A549 treated with GW870086 at 1 μM for 4 hours (cell line): ENCODE measurements at places on chromosomes 16 and 17. TPM values are rescaled to one million over a fixed set of nuclear protein-coding genes. Genes with fewer than 3 reads are reported as not detected.

Gene ERN2
- total RNA-seq: not detected in 5 replicates

Gene RAB40C
- total RNA-seq: 12.8 to 19.7 TPM (median 16.9 TPM) in 5 replicates

Gene CAMKK1
- 22.3 to 23.1 TPM (median 22.9 TPM) in 5 replicates for total RNA-seq

Gene SLC46A1
- 16.3 to 20.4 TPM (median 18.9 TPM) in 5 replicates for total RNA-seq

Gene CMTM2
- total RNA-seq: not detected in 5 replicates

Gene CD300H
- 0.29 to 1.9 TPM (median 0.50 TPM) in 5 replicates for total RNA-seq

Gene ZP2
- not detected in 5 replicates for total RNA-seq

Gene PRR35
- 0.13 to 0.22 TPM (median 0.17 TPM) in 4 of 5 replicates, not detected in the other for total RNA-seq

Gene TXNL4B
- total RNA-seq: 17.0 to 24.6 TPM (median 21.0 TPM) in 5 replicates

Gene FOXN1
- total RNA-seq: 0.03 TPM in 2 of 5 replicates, not detected in the others

Gene KRT39
- total RNA-seq: not detected in 5 replicates

Gene IGSF6
- not detected in 5 replicates for total RNA-seq

Gene LPO
- not detected in 5 replicates for total RNA-seq

Gene CD7
- 0.16 to 0.42 TPM in 2 of 5 replicates, not detected in the others for total RNA-seq

Gene VAT1L
- 0.03 to 0.16 TPM in 2 of 5 replicates, not detected in the others for total RNA-seq

Gene SOST
- not detected in 5 replicates for total RNA-seq

Gene CAVIN1
- total RNA-seq: 377 to 438 TPM (median 432 TPM) in 5 replicates

Gene ABCA3
- 15.9 to 20.5 TPM (median 20.2 TPM) in 5 replicates for total RNA-seq

Gene CD300LB
- 0.05 to 0.17 TPM (median 0.10 TPM) in 4 of 5 replicates, not detected in the other for total RNA-seq

Gene CDH15
- total RNA-seq: 0.06 to 0.24 TPM (median 0.13 TPM) in 4 of 5 replicates, not detected in the other

Gene ALDH3A1
- total RNA-seq: 819 to 1,197 TPM (median 850 TPM) in 5 replicates

Gene KRTAP4-6
- not detected in 5 replicates for total RNA-seq

Gene CLEC18A
- 0.11 to 0.25 TPM (median 0.20 TPM) in 5 replicates for total RNA-seq

Gene KRTAP2-3
- total RNA-seq: not detected in 5 replicates

Gene KLHL10
- total RNA-seq: not detected in 5 replicates

Gene TNS4
- total RNA-seq: 186 to 238 TPM (median 217 TPM) in 5 replicates

Gene LGALS9C
- total RNA-seq: not detected in 5 replicates

Gene OTOA
- total RNA-seq: 0.08 to 0.14 TPM (median 0.13 TPM) in 3 of 5 replicates, not detected in the others

Gene NPIPA8
- 0.55 to 1.8 TPM (median 1.0 TPM) in 5 replicates for total RNA-seq

Gene TBKBP1
- total RNA-seq: 5.1 to 6.1 TPM (median 5.4 TPM) in 5 replicates

Gene IRF8
- total RNA-seq: 0.35 to 0.69 TPM (median 0.53 TPM) in 5 replicates

Gene SRCIN1
- total RNA-seq: 1.4 to 3.1 TPM (median 2.6 TPM) in 5 replicates

Gene KRTAP4-3
- total RNA-seq: not detected in 5 replicates

Gene DPEP1
- total RNA-seq: 0.87 to 2.3 TPM (median 1.2 TPM) in 5 replicates

Gene ADGRG1
- total RNA-seq: 152 to 222 TPM (median 191 TPM) in 5 replicates

Gene ARL17B
- total RNA-seq: 4.5 to 8.3 TPM (median 6.5 TPM) in 5 replicates

Gene ASPHD1
- 15.9 to 27.5 TPM (median 23.8 TPM) in 5 replicates for total RNA-seq

Gene KRTAP4-4
- not detected in 5 replicates for total RNA-seq

Gene ESRP2
- 0.08 to 0.19 TPM (median 0.17 TPM) in 4 of 5 replicates, not detected in the other for total RNA-seq

Gene NTN1
- total RNA-seq: 0.35 to 0.49 TPM (median 0.42 TPM) in 5 replicates

Gene PYY
- not detected in 5 replicates for total RNA-seq

Gene GCGR
- 0.15 to 0.67 TPM (median 0.54 TPM) in 5 replicates for total RNA-seq

Gene TM4SF5
- total RNA-seq: 0.40 to 1.3 TPM (median 0.70 TPM) in 5 replicates

Gene MAF
- total RNA-seq: 0.31 to 0.90 TPM (median 0.39 TPM) in 5 replicates

Gene CCL13
- not detected in 5 replicates for total RNA-seq

Gene CDK3
- 3.9 to 5.6 TPM (median 4.8 TPM) in 5 replicates for total RNA-seq

Gene ABCC11
- total RNA-seq: 0.13 to 0.20 TPM (median 0.16 TPM) in 4 of 5 replicates, not detected in the other

Gene FAM83G
- total RNA-seq: 31.1 to 38.4 TPM (median 37.7 TPM) in 5 replicates

Gene PIPOX
- 0.19 to 0.21 TPM (median 0.19 TPM) in 3 of 5 replicates, not detected in the others for total RNA-seq

Gene RRN3
- 32.9 to 42.0 TPM (median 39.5 TPM) in 5 replicates for total RNA-seq

Gene FNDC8
- total RNA-seq: not detected in 5 replicates

Gene CA4
- 0.21 to 0.30 TPM (median 0.24 TPM) in 3 of 5 replicates, not detected in the others for total RNA-seq

Gene SLC5A11
- 0.32 to 0.71 TPM (median 0.46 TPM) in 5 replicates for total RNA-seq

Gene SEPTIN12
- total RNA-seq: not detected in 5 replicates

Gene CORO1A
- total RNA-seq: 2.2 to 4.3 TPM (median 3.7 TPM) in 5 replicates
